ENCODE measurements at places on chromosomes 6 and 20. TPM values are rescaled to one million over a fixed set of nuclear protein-coding genes. Genes with fewer than 3 reads are reported as not detected.
A peak's percentile ranks its signal among the peaks of the same experiment; 100 is the strongest.

SMPD2 gene
- 4.2 TPM for total RNA-seq

SCGN gene
- 1.2 TPM for total RNA-seq

DNA sequence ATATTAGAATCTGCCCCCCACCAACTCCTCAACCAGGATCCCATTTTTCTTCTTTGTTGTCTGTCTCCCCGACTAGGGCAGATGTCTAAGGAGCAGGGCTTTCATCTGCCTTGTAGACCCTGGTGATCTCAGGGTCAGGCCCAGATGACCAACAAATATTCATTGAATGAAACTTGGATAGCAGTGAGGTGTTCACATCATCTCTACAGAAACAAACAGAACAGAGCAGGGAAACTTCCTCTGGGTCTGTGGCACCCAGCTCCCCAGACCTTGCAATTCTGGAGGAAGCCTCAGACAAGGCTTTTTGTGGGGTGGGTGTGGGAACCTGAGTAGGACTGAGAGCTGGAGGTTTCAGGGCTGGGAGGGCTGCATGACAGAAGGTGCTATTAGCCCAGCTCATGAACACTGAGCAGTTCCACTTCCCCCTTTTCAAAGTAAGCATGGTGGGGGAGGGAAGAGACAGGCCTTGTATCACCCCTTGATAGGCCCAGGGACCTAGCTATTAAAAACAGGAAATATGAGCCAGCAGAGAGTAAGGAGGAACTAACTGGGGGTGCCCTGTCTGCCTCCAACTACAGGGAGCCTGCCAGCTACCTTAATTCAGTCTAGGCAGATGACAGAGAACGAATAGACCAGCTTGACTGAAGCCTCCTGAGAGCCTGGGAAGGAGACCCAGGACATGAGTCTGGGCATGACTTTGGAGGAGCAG, 37.3 kb upstream of the TOP1 start:
- H3K4me3 ChIP-seq: no peak overlapping the region
- H3K27me3 ChIP-seq: no peaks in the 10 kb centered on the region
- peaks cover 4% of the 10 kb centered on the region for H3K4me1 ChIP-seq
- H3K27ac ChIP-seq: no peak overlapping the region

GRCh38 chr20:34268851-34269636, 27.8 kb downstream of the ASIP start:
- peak overlapping the region; percentile 43 for H3K4me3 ChIP-seq
- H3K27ac ChIP-seq: no peak overlapping the region
- peak; percentile 6 for DNase-seq
- peaks cover 15% of the 10 kb centered on the region for H3K4me1 ChIP-seq
- no peaks in the 10 kb centered on the region for H3K36me3 ChIP-seq

DNA sequence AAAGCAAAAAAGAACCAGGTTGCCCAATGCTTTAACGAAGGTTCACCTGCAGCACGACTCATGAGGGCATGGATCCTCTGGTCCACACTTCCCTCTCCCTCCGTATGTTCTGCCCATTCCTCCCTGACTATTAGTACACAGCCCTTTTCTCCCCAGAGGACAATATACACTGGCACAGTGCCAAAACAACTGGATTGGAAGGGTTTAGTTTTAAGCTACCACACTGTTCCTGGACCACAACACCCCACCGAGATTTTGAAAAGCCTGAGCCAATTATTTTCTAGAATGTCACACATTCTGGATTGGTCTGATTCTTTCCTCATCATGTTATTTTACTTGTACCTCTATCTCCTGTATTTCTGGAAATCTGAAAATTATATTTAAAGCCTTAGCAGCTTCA, 2.9 kb upstream of the AKAP7 start:
- no peaks in the 10 kb centered on the region for H3K4me1 ChIP-seq
- no peak overlapping the region for H3K27ac ChIP-seq
- no peak overlapping the region for H3K4me3 ChIP-seq
- no peaks in the 10 kb centered on the region for H3K27me3 ChIP-seq
- H3K36me3 ChIP-seq: no peaks in the 10 kb centered on the region
- no peak for DNase-seq

Measured in heart right ventricle (tissue), 16 donors.